A549 treated with CORT108297 at 1 μM for 4 hours (cell line): ENCODE measurements at places on chromosomes 4 and X. TPM values are rescaled to one million over a fixed set of nuclear protein-coding genes. Genes with fewer than 3 reads are reported as not detected.

CSAG3 gene
- not detected in 5 replicates for total RNA-seq

ADH1B gene
- total RNA-seq: not detected in 5 replicates

INTS6L gene
- total RNA-seq: 0.08 to 0.40 TPM (median 0.15 TPM) in 5 replicates

DCAF8L1 gene
- not detected in 5 replicates for total RNA-seq

CT47A1 gene
- total RNA-seq: not detected in 5 replicates

GAGE2A gene
- not detected in 5 replicates for total RNA-seq

OTUD4 gene
- 13.0 to 17.3 TPM (median 16.0 TPM) in 5 replicates for total RNA-seq

CENPI gene
- total RNA-seq: 8.5 to 15.1 TPM (median 12.9 TPM) in 5 replicates

IBSP gene
- total RNA-seq: not detected in 5 replicates

NHSL2 gene
- total RNA-seq: 0.30 to 0.41 TPM (median 0.36 TPM) in 5 replicates

ZNF674 gene
- total RNA-seq: 2.4 to 3.9 TPM (median 3.4 TPM) in 5 replicates

CFAP47 gene
- total RNA-seq: not detected in 5 replicates
